ENCODE measurements at places on chromosomes 13 and 19.

DNA sequence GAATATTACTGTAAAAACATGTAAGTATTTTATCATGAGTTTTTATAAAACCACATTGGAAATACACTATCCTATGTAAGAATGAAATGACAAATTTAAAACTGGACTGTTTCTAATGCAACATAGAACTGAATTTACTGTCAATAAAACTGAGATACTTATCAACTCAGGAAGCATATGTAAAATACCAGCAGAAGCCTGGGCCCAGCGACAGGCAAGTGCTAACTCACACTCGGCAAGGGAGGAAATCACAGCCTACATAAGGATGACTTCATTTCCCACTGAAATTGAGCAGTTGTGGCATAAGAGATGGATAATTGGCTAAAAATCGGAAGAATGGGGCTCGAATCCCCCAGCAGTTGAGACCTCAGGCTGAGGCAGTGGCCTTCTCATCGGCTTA is 12.1 kb downstream of the PROZ start:
- DNase-seq, result no peak

DNA sequence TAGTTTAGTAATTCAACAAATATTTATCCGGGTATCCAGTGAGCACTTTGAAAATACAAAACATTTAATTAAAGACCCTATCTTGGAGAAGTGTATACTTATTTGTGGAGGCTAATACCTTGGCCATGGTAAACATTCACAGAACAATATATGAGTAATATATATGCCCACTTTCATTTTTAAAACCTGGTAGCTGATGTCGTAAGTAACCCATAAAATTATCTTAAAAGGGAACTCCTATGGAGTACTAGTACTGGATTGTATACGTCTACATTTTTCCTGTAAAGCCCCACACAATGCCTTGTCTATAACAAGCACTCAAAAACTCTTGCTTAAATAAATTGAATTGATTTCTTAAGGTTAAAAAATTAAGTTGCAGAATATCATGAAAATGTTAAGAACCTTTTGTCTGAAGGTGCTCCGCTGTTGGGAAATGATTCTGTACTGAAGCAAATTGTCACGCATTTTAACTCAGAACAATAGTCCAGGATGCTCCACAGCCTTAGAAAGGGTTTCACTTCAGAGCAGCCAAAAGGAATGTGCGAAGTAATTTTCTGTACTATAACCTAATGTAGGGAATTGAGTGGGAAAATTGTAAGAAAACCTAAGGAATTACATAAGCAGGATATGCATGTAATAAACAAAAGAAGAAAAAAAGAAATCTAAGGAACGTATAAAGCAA is 58.9 kb upstream of the C1QTNF9 start:
- DNase-seq, result no peak

GRCh38 chr13:73967397-73968165 is 166.6 kb downstream of the KLF12 start:
- DNase-seq, result no peak

DNA sequence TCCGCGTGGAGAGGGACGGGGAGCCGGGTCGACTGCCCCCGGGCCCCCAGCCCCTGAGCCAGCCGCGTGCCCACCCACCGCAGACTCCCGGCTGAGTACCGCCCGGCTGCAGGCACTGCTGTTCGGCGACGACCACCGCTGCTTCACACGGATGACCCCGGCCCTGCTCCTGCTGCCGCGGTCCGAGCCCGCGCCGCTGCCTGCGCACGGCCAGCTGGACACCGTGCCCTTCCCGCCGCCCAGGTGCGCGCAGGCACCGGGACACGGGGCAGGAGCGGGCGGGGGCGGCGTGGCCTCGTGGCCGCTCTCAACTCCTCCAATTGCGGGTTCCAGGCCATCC is 1.6 kb downstream of the AMH start:
- DNase-seq, result no peak

GRCh38 chr13:30061217-30061616 is 210.8 kb upstream of the UBL3 start:
- no peak for DNase-seq

DNA sequence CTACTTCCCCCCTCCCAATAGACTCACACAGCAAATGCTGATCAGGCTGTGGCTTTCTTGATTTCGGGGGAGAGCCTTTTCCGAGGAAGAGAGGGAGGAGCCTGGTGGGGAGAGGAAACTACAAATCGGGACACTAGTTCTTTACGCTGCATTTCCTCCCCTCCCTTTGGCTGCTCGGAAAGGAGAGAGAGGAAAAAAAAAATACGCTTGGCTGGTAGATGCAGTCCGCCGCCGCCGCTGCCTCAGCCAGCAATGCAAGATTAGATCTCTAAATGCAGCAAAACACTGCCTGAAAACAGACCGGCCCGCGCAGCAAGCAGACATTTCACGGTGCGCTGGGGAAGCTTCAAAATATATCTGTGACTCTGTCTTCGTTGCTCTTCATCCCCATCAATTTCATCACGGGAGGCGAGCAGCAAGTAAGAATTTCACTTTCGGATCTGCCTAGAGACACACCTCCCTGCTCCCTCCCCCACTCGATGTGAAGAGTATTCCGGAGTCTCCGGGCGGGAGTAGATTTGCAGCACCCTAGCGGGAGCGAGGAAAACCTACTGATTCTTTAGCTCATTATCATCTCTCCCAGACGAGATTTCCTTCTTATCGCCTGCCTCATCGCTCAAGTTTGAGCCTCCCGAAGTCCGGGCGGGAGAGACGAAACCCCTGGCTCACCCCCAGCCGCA is at the start of gene PCDH17:
Gene PCDH17 (plus strand): TSS at position 149 of the 680 bp plus-strand sequence. CDS start 803 bp downstream, outside the sequence.
- peak; percentile 60 for DNase-seq

DNA sequence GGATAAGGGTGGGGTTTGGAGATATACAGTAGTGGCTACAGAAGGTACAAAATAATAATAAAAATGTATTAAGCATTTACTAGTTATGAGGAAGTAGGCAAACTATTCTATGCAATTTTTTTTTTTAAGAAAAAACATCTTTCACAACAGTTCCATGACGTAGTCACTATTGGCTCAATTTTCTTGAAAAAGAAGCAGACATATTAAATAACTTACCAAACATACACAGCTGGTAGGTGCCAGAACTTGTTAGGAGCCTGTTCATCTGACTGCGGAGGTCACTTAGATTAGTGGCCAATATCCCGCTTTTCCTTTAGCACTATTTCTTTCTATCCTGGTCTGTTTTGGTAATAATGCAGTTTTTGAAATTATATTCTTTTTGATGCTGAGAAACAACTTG is 593.5 kb downstream of the KCTD12 start:
- no peak for DNase-seq

GRCh38 chr13:48819376-48819775 is 156.3 kb upstream of the FNDC3A start:
- DNase-seq, result no peak

DNA sequence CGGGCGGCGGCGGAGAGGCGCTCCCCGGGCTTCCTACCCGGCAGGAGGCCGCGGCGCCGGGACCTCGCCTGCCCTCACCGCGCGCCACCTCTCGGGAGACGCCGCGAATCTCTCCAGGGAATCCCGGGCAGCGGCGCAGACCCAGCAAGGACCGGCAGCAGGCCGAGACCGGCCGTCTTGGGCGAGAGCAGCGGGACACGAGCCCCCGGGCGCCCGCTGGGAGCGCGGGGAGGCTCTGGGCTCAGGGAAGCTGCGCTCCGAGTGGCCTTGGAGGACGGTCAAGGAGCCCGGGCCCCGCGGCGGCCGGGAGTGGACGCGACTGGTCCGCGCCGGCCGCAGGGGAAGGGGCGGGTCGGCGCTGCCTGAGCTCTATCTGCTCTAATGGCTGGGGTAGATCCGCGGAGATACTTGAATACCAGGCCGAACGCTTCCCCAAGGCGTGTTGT is 14.7 kb downstream of the CDX2 start:
- DNase-seq, result peak; percentile 70

DNA sequence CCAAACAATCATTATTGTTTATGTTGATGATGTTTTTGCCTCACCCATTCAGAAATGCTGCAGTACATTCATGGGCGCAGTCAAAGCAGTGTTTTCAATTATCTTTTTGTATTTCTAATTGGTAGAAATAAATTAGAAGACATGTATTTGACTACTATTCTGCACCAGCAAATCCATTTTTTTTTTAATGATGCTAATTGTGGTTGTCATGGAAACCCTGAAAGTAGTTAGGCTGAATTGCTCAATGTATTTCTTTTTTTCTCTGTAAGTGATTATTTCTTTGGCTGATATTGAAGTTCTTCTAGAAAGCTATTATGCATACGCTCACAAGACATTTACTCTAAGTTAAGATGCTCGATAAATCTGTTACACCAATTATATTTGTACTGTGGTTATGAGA is 101.2 kb downstream of the RFC3 start:
- DNase-seq, result no peak

DNA sequence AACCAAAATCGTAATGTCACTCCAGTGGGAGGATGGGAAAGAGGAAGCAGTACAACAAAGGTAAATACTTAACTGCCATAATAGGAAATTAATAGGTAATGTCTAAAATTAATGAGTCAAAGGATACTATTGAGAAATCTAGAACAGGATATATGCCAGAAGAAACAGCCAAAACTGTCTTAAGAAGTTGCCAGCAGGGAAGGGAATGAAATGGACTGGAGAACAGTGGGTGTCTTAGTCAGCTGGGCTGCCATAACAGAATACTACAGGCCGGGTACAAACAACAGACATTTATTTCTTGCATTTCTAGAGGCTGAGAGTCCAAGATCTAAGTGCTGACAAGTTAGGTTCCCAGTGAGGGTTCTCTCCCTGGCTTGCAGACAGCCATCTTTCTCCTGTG is 40.3 kb upstream of the IPO5 start:
- no peak for DNase-seq

DNA sequence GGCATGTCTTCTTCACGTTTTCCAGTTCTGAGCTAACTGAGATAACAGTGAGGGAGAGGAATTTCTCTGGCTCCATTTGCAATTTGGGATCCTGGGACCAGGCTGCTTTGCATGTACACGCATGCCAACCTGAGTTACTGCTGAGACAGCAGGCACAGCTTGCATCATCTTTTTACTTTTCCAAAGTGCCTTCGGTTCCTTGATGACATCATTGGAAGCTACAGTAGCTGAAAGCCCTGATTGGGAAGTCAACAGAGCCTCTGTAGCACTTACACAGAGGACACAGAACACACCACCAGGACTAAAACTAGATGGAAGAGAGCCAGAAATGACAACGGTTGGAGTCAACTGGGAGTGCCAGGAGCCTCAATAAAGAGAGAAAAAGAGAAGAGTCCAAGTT is 399.1 kb upstream of the GPC6 start:
- DNase-seq, result no peak

DNA sequence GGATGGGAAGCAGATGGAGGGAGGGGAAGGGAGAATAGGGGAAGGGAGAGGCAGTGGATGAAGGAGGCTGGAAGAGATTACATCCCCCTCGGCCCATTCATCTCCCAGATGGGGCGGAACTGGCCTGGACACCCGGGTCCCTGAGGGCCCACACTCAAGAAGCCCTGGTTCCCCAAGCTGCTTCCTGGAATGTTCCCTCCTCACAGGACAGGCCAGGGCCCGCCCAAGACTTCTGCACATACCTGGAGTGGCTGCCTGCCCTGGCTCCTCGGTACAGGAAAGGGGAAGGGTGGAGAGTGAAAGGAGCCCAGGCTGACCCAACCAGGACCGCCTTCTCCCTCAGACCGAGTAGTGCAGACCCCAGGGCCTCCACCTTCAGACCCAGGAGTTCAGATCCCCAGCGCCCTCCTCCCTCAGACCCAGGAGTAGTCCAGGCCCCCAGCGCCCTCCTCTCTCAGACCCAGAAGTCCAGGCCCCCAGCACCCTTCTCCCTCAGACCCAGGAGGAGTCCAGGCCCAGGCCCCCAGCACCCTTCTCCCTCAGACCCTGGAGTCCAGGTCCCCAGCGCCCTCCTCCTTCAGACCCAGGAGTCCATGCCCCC is 489 bp downstream of the NTF4 start:
- no peak for DNase-seq
